ENCODE measurements at places on chromosomes 12 and 14.

DNA sequence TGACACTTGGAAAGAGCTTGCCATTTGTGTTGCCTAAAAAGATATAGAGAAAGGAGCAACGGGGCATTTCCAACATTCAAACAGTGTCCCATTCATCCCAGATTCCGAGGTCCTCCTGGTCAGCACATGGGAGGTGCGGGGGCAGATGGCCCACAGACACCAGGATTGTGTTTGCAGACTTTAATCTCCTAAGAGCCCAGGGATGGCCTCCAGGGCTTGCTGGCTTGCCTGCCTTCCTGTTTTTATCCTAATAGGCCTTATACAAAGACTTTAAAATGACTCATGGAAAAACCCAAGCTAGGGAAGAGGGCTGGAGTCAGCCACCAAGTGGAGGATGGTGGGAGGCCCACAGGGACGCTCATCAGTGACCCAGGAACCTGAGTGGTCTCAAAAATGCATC is 21.5 kb upstream of the FAM181A start:
- no peak for DNase-seq

DNA sequence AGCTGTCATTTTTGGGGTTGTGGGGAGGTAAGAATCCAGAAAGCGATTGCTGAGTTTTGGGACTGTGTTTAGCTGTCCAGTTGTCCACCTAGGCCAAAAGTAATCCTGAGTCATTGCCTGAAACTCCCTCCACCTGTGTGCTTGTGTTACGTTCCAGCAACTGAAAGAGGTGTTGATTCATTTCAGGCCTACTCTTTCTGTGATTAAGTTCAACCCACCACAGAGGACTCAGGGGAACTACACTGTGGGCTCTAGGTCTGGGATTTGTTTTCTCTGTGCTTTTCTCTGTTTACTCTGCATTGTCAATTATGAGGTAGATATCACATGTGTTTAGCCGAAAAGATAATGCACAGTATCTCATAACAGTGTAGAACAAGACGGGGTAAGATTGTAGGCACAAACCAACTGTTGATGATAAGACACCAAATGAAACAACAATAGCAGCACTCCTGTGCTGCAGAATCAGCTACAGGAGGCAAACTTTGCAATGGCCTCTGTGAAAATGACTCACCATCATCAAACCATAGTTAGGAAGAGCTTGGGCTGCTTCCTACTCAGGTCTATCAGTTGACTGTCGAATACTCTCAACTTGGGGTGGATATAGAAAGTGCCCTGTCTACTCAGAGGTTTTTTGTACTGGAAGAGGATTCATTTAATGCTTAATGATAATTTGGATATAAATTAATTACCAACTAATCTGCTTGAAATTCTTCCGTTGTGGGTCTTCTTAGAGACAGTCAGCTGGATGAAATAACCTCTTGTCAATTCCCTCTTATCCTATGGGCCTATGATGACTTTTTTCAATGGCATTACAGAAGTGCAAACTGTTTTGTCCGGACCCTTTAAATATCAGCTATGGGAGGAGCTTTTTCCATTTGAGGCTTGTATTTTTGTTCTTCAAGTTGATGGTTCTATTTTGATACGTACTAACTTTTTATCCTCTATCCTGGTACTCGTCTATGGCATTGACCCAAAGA is 385.9 kb downstream of the BMP4 start:
- no peak for DNase-seq

DNA sequence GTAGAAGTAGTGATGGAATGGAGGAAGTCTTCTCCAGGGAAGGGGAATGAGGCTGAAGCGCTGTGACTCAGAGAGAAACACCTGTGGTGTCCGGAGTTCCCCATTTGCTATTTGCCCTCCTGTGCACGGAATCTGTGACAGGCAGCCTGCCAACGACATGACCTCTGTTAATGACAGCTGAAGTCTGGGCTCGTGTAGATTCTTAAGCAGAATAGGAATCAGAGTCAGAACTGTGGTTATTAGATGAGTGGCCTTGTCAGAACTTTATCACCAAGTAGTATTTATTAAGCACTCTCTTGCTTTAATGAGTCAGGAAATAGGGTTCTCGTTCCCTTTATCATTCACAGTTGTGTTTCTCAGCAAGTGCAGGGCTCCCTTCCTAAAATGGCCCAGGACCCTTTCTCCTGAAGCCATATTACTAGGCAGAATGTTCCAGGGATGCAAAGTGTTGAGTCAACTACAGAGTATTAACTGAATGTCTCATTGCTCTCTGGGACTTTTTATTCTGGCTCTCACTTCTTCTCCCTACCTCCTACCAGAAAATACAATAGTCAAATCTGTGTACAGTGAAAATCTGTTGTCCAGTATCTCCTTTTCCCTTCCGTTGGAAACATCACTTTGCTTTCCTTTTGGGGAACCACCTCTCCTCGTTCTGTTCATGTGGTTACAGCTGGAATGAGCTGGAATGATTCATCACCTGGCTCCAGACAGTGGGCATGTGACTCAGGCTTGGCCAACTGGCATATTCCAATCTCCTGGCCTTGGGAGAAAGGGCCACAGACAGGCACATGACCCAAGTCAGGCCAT is 77.8 kb upstream of the MAX start:
- no peak for DNase-seq

DNA sequence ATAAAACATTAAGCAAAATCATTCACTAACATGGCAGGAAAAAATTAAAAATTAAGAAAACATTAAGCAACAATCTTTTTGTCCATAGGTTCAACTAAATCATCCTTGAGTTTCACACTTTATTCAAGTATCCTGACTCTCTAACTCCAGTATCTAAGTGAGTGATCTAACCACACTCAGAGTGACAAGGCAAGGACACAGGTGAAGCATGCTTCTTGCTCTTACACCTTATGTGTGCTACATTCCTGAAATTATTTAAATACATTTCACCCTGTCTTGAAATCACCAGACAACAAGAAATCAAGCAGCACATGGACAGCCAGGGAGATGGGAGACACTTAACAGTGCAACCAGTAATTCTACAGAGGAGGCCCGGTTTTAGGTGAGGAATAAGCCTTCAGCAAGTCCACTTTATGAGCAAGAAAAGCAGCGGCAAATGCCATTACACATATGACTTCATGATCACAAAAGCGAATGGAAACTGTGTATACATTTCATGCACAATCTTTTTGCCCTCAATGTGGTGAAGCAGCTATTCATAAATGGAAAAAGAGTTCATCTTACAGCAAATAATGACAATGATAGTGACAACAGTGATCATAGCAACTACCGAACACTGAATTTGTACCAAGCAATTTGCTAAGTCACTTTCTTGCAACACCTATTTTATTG is 37.4 kb downstream of the PHLDA1 start:
- DNase-seq: no peak

DNA sequence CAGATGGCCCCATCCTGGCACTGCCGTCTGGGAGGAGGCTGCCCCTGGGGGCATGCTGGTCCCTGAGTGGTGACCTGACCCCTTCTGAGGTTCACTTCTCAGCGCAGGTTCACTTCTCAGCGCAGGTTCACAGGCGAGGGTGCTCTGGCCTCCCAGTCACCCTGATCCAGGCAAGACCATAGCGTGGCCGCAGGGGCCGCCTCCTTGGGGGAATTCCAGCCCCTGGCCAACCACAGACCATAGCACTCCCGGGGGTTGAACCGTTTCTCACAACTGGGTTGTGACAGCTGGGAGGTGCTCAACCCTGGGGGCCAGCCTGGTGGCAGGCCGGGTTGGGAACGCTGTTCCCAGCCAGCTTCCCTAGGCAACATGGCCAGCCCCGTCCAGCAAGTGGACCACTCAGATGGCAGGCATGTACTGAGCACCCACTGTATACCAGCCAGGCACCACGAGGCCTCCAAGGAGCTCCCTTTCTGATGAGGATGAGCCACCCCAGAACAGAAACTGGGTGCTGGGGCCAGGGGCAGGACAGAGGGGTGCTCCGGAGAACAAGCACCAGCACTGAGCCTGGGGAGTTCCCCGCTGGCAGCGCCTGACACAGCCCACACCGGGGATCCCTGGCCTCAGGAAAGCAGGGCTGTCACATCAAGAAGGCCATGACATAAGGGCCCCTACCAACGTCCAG is 28.3 kb upstream of the ZFP36L1 start:
- no peak for DNase-seq

- no peak for DNase-seq
These were observed 268.8 kb downstream of the DUSP6 start for GRCh38 chr12:89083491-89083890.

GRCh38 chr12:124259154-124260066 is 35.5 kb upstream of the RFLNA start:
- DNase-seq: no peak

GRCh38 chr12:122947352-122947792 is 18.9 kb downstream of the ABCB9 start:
- no peak for DNase-seq

DNA sequence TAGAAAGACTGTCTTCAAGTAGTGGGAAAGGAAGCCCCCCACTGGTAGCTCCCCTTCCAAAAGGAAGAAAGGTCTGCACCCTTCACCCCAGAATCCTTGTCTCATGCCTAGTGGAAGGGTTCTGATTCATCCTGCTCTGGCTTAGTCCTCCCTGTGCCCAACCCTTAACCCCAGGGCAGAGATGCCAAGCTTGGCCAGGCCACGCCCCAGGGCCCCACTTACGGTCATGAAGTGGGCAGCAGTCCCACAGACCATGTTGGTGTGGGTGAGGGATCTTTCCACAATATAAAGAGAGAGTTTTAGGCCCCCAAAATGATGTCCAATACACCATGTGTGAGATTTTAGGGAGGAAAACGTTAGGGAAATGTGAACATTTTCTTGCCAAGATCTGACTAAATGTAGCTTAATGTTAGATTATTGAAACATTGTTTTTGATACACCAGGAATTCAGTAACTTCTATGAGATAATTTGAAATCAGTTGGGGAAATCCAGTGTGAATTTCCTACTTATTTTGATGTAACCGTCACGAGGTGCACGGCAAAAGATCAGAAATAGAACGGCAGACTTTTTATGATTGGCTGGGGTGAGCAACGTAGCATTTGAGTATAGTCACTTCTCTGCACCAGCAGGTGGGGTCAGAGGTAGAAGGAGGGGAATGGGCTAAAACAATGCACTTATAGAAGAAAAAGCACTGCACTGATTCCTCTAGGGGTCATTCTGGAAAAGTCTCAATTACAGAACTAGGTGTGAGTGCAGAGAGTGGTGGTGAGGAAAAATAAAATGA is 8.2 kb upstream of the SSPN start:
- DNase-seq: no peak

DNA sequence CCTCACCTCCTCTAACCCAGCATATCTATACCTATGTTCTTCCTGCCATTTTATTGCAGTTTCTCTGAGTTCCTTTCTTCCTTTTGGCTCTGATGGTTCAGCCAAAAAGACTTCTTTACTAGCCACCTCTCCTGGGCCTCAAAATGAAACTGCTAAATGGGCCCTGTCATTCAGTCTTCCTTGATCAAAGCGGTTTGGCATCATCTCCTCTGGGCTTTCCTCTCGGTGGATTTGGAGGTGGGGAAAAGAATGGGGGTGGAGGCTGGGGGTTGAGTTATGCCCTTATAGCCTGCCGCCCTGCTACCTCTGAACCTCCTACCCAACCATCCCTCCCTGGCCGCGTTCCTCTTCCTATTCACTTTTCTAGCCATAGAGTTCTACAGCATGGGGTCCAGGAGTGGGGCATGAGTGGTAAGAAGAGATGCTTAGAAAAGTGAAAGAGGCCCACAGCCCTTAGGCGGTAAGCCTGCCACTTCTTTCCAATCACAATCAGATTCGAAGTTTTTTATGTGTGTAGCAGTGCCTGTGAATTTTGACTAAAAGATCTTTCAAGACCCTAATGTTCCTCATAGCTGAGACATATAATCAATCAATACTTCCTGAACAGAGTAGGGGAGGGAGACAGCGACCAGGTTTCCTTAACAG is 2.5 kb downstream of the AJUBA start:
- DNase-seq: no peak
